ENCODE measurements at places on chromosomes 2 and 18. TPM values are rescaled to one million over a fixed set of nuclear protein-coding genes. Genes with fewer than 3 reads are reported as not detected.

The C2orf66 gene
- 0.20 TPM for total RNA-seq

The RNF125 gene
- total RNA-seq: 54.7 TPM

The SERPINB7 gene
- total RNA-seq: not detected

The PCARE gene
- not detected for total RNA-seq

The POTEC gene
- not detected for total RNA-seq

The DPYSL5 gene
- total RNA-seq: not detected

The NT5C1B gene
- not detected for total RNA-seq

The BBS5 gene
- total RNA-seq: 1.8 TPM
